Brain (organoid and tissue), 16 donors: ENCODE measurements at places on chromosomes 2 and 18.

DNA sequence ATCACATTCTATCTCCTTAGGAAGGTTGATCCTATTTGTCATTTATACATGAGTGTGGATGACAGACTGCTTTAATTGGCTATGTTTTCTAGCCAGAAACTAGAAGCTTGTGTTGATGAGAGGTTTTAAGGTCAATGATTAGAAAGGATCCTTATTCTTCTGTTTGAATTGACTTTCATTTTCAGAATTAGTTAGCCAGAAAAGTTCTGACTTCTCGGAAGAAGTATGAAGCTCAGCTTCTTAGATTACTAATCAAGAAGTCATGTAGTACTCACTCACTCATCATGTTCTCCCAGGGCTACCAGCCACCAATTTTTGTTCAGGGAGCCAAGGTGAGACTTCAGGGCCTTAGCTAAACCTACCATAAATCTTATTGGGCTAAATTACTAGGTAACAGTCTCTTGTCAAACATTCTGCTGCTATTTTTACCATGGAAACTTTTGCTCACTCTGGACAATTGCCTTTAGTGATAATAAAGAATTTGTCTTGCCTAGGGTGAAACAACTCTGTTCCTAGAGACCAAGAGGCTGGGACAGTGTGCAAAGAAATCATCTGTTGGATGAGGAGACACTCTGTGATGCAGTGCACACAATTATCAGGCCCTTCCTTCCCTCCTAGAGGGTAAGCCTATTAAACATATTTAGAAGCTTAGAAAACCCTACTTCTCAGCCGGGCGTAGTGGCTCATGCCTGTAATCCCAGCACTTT is 111.6 kb upstream of the DNMT3A start:
- DNase-seq = no peak

DNA sequence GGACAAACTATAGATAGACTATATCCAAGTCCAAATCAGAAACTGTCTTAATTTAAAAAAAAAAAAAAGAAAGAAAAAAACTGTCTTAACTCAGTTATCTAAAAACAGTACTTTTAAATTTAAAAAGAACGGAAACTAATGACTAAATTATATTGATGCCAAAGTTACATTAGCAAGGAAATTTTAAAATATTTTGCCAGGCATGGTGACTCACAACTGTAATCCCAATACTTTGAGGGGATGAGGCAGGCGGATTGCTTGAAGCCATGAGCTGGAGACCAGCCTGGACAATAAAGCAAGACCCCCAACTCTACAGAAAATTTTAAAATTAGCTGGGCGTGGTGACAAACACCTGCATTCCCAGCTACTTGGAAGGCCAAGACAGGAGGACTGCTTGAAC is 30.9 kb downstream of the MEMO1 start:
- no peak for DNase-seq

DNA sequence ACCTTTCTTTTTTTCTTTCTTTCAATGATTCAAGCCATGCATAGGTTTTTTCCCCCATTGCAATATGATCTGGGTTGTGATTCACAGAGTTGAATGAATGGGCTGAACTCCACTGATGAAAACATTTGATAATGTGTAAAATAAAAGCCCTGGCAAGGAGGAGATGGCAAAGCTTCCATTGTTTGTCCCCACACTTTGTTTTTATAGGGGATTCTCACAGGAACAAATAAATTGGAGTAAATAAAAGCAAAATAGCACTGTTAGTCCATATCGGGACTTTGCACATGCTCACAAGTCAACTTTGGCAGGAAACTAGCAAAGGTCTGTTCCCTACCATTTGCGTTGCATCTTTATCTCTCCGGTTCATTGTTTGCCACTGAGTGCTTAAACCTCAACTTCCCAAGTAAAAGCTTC is 55.7 kb downstream of the MEIS1 start:
- DNase-seq = no peak

- no peak for DNase-seq
Observed at GRCh38 chr18:39523281-39523680, 1957.7 kb upstream of the CELF4 start.

GRCh38 chr2:191043438-191043837 is 29.5 kb upstream of the STAT1 start:
- DNase-seq = no peak

DNA sequence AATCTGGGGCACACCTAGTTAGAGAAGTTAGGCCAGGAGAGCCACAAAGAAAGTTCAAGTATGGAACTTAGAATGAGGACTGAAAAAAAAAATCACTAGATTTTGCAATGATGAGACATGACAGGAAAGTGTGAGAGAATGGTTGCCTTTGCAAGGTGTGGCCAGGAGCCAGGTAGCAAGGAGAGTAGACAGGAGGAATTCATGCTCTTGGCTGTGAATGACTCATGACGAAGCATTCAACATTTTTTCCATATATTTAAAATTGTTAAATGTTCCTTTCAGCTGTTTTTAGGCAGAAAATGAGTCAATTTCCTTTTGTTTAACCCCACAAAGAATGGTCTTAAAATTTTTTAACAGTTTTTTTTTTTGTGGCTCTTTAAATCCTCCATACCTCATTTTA is 636.9 kb downstream of the PLCL1 start:
- no peak for DNase-seq
